ENCODE measurements at places on chromosomes 7 and 10. TPM values are rescaled to one million over a fixed set of nuclear protein-coding genes. Genes with fewer than 3 reads are reported as not detected.

DNA sequence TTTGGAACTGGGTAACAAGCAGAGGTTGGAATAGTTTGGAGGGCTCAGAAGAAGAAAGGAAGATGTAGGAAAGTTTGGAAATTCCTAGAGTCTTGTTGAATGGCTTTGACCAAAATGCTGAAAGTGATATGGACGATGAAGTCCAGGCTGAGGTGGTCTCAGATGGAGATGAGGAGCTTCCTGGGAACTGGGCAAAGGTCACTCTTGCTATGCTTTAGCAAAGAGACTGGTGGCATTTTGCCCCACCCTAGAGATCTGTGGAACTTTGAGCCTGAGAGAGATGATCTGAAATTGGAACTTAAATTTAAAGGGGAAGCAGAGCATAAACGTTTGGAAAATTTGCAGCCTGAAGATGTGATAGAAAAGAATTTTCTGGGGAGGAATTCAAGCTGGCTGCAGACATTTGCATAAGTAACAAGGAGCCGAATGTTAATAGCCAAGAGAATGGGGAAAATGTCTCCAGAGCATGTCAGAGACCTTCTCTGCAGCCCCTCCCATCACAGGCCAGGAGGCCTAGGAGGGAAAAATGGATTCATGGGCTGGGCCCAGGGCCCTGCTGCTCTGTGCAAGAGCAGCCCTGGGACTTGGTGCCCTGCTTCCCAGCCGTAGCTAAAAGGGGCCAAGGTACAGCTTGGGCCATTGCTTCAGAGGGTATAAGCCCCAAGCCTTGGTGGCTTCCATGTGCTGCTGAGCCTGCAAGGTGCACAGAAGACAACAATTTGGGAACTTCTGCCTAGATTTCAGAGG is 3.6 kb downstream of the PDSS1 start:
- no peak for DNase-seq

DNA sequence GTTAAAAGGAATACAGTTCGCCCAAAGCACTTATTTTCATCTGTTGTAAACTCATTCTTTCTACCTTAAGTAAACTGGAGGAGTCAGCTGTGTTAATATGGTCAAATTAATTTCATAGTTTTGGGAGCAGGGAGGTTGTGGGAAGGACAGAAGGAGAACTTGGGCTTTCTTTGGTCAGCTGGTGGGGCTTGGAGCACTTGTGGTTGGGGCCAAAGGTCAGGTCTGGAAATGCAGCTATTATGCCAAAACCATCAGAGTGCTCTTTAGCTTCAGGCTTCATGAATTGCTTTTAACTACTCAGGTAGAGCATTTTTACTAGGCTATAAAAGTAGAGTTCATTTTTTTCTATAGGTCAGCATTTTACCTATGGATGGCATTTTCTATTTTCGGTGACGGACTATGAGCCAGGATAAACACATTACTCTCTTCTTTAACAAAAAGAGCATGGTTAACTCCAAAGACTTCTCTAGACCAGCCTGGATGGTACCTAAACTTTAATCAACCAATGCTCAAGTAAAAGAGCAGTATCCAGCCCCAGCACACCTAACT is 30.0 kb downstream of the STEAP4 start:
- DNase-seq: no peak

GRCh38 chr7:117673367-117673766 is 193.5 kb downstream of the CFTR start:
- DNase-seq: no peak

DNA sequence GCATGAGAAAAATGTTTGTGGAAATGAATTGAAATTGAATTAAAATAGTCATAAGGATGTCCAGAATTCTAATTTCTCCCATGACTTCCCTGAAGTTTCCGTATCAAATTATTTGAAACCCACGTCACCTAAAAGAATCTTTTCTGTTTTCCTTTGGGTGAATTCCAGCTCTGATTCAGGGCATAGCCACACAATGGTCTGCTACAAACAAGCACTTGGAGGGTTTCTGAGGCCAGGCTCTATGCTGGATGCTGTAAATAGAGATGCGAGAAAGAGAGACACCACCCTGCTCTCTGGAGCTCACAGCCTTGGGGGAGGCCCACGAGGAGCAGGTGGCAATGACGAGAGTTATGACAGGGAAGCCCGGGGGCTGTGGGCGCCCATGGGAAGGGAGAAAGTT is 33.6 kb downstream of the GHRHR start:
- no peak for DNase-seq

Gene MACC1
- 3.0 TPM for polyA plus RNA-seq

- no peak for DNase-seq
Measured at GRCh38 chr10:72098301-72098835, 10.0 kb upstream of the SPOCK2 start.

Data from aorta (tissue), 5 donors.